Naive thymus-derived CD8-positive, alpha-beta T cell (primary cell): ENCODE measurements at places on chromosomes 11 and 22. TPM values are rescaled to one million over a fixed set of nuclear protein-coding genes. Genes with fewer than 3 reads are reported as not detected.

ANKK1 gene
- not detected for polyA plus RNA-seq

OR8H2 gene
- polyA plus RNA-seq = not detected

SHISAL1 gene
- not detected for polyA plus RNA-seq

SLC22A12 gene
- polyA plus RNA-seq = not detected

GSC2 gene
- polyA plus RNA-seq = not detected

C11orf91 gene
- polyA plus RNA-seq = not detected

DNA sequence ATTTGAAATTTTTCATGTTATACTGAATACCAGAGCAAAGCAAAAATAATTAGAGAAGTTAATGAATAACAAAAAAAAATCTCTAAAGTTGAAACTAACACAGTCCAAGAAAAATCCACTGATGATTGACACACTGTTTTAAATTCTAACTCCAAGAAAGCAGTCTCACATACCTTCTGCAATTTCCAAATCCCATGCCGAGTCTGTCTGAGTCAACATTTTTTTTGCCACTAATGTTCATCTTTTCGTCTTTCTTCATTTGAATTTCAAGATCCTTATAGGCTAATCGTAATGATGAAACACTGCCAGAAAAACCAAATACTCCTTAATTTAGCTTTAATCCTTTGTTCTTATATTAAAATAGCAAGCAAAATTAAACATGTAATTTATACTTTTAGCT lies 39.5 kb downstream of the ARFGAP3 start:
- H3K36me3 ChIP-seq = peaks cover 22% of the 10 kb centered on the region
- H3K27me3 ChIP-seq = no peaks in the 10 kb centered on the region
- peaks cover 9% of the 10 kb centered on the region for H3K4me1 ChIP-seq
- H3K27ac ChIP-seq = no peak overlapping the region
- H3K4me3 ChIP-seq = no peak overlapping the region
- DNase-seq = no peak

GRCh38 chr11:111631024-111631665 lies 28.9 kb downstream of the SIK2 start:
- no peak overlapping the region for H3K27ac ChIP-seq
- H3K4me3 ChIP-seq = no peak overlapping the region
- no peak for DNase-seq
- H3K4me1 ChIP-seq = peaks cover 14% of the 10 kb centered on the region
- peaks cover 2% of the 10 kb centered on the region for H3K36me3 ChIP-seq

GRCh38 chr22:50014053-50014501 lies 1.5 kb upstream of the IL17REL start:
- H3K4me1 ChIP-seq = peaks cover 23% of the 10 kb centered on the region
- peak overlapping the region; percentile 42 for H3K4me3 ChIP-seq
- no peak for DNase-seq
- H3K27me3 ChIP-seq = peaks cover 1% of the 10 kb centered on the region

DNA sequence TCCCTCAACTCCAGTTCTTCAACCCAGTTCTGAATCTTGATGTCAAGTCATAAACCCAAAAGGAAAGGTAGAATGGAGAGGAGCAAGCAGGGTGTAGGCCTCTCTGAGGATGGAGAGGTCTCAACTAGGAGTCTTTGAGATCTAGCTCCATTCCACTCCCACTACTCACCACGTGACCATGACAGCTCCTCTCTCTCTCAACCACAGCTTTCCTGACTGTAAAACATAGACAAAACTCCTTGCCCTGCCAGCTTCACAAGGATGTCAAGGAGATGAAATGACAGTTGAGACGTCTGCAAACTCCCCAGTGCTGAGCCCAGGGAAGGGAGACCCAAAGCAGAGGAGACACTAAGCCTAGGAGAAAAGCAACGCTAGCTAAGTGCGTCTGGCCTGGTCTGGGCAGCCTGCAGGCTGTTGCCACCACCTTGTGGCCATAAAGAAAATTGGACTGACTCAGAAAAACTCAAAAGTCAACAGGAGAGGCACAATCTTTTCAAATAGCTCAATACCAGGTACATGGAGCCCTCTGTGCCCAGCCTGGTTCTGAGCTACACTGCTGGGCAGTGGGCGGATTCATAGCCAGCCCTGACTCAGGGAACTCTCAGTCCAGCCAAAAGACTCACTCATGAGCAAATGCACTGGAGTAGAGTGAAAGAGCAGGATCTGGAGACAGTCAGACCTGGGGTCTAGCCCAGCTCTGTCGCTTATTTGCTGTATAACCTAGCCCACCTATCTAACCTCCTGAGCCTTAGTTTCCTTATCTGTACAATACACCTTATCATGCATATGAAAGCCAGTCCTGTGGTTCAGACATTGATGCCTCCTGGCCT lies 3.4 kb downstream of the CLPB start:
- H3K27me3 ChIP-seq = no peaks in the 10 kb centered on the region
- H3K27ac ChIP-seq = peak overlapping the region; percentile 41
- H3K4me1 ChIP-seq = peaks cover 40% of the 10 kb centered on the region
- DNase-seq = peak; percentile 45
- H3K4me3 ChIP-seq = no peak overlapping the region
- peaks cover 33% of the 10 kb centered on the region for H3K36me3 ChIP-seq

DNA sequence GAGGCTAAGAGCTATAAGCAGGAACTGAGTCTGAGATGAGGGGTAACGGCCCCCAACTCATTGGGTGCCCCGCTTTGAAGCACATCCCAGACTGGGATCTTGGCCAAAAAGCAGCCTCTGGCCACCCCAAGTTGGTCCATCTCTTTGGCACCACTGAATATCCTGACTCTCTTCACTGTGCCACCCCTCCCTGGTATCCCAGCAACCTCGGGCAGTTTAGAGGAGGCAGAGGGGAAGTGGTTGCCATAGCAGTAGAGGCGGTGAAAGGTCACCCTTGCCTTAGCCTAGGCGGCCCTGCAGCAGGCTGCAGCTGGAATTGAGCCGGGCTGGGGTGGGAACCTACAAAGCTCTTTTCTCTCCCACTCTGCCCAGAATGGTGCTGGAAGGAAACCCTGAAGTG lies 1.1 kb downstream of the PELI3 start:
- H3K27ac ChIP-seq = peak overlapping the region; percentile 28
- H3K4me3 ChIP-seq = peak overlapping the region; percentile 86
- no peak for DNase-seq
- peaks cover 32% of the 10 kb centered on the region for H3K4me1 ChIP-seq

- H3K4me3 ChIP-seq = no peak overlapping the region
- no peaks in the 10 kb centered on the region for H3K4me1 ChIP-seq
- no peak overlapping the region for H3K27ac ChIP-seq
- no peak for DNase-seq
These were observed 101.5 kb downstream of the ST3GAL4 start for GRCh38 chr11:126456783-126457542.

DNA sequence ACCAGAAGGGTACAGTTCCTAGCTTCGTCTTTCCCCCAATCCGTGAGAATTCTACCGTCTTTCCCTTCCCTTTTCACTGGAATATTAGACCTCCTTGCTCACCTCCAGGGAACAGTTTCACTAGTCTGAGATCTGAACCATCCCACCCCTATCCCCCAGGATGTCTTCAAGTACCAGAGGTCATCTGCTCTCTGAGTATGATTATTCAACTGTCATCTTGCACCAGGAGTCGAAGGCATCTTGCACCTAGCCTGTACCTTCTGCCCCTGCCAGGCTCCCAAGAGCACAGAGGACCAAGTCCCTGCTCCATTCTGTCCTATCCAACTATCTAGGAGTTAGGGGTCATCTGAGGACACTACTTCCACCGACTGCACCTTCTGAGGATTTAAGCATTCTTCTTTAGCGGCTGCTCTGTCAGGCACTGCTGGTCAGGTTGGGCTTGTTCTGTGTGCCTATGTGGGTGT lies 804 bp downstream of the ACER3 start:
- H3K36me3 ChIP-seq = peaks cover 7% of the 10 kb centered on the region
- peaks cover 12% of the 10 kb centered on the region for H3K4me1 ChIP-seq
- H3K4me3 ChIP-seq = peak overlapping the region; percentile 86
- H3K27me3 ChIP-seq = no peaks in the 10 kb centered on the region
- H3K27ac ChIP-seq = peak overlapping the region; percentile 80
- DNase-seq = no peak

DNA sequence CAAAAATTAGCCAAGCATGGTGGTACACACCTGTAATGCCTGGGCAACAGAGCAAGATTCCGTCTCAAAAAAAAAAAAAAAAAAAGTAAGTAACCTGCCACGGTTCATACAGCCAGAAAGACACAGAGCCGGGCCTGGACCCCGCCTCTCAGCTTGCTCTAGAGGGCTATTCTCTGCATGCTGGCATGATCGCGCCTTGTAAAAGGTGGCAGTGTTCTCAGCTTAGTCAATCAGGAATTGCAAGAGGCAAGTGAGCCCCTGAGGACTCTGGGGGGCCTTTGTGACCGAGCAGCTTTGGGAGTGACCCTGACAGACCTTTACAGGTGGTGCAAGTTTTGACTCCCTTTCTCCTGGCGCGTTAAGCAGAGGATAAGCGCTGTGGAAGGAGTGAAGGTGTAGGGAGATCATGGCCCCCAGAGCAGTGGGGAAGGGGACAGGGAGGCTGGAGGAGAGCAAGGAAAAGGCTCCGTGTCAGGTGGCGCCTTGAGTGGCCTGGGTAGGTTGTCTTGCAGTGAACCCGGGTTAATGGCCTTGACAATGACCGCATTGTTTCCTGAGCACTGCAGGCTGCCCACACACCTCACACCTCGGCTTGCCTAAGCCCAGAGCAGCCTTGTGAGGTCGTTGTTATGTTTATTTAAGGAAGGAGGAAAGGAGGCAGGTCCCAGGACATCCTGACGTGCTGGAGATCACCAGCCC lies 48.9 kb downstream of the CDPF1 start:
- H3K27me3 ChIP-seq = no peaks in the 10 kb centered on the region
- no peak overlapping the region for H3K27ac ChIP-seq
- H3K4me3 ChIP-seq = no peak overlapping the region

DNA sequence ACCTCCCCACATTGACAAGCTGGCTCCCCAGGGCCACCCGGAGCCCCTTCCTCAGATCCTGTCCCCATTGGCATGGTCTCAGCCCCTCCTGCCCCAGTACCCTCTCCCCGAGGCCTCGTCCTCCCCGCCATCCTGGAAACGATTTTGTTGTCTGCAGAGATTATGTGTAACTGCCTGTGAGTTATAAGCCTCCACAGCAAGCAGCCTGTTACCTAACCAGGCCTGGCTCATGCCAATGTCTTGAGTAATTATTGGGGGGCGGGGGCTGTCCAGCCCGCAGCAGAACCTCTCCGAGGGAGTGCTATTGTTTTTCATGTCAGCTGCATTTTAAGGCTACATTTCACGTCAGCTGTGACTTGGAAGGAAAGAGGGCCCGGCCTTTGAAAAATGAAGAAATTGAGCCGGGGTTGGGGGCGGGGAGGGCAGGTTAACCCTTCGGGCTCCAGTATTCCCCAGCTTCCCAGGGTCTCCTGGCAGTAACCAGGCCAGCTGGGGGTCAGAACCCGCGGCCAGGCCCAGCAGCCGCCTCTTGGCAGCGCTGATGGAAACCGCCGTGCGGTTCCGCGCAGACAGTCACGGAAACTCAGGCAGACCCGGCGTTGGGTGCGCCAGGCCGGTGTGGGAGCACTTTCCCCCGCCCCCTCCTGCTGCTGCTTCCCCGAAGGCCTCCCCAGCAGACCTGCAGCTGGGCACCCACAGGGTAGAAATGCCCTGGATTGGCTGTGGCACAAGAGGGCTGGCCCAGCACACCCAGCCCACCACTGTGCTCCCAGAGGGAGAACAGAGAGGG lies 59.5 kb downstream of the CDKN1C start:
- H3K27ac ChIP-seq = no peak overlapping the region
- no peaks in the 10 kb centered on the region for H3K27me3 ChIP-seq
- peaks cover 33% of the 10 kb centered on the region for H3K36me3 ChIP-seq
- H3K4me1 ChIP-seq = peaks cover 23% of the 10 kb centered on the region
- DNase-seq = no peak
- H3K4me3 ChIP-seq = no peak overlapping the region

DNA sequence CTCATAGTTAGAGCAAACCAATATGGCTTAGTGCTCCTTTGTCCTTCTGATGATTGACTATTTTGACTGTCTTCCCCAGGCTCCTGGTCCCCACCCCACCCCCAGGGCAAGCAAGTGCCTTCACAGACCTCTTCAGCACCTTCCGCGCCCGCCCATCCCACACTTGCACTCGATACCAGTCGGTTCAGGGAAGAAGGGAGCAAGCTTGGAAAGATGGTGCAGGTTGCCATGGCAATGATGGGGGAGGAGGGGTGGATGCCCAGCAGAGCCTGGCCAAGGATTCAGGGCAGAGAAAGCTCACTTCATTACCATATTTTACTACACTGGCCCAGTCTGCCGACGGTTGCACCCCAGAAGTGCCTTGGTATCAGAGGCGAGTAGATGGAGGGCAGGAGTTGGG lies 2.2 kb downstream of the TMEM132A start:
- peaks cover 5% of the 10 kb centered on the region for H3K36me3 ChIP-seq
- peaks cover 1% of the 10 kb centered on the region for H3K27me3 ChIP-seq

- peak overlapping the region; percentile 86 for H3K27ac ChIP-seq
- no peak overlapping the region for H3K4me3 ChIP-seq
- no peaks in the 10 kb centered on the region for H3K36me3 ChIP-seq
- no peaks in the 10 kb centered on the region for H3K27me3 ChIP-seq
These were observed 5.6 kb upstream of the KIAA0930 start for GRCh38 chr22:45246060-45246985.

GRCh38 chr11:2072551-2073261 lies 66.5 kb downstream of the IGF2 start:
- no peaks in the 10 kb centered on the region for H3K4me1 ChIP-seq
- no peak overlapping the region for H3K27ac ChIP-seq
- no peak overlapping the region for H3K4me3 ChIP-seq
- no peak for DNase-seq
- no peaks in the 10 kb centered on the region for H3K36me3 ChIP-seq

GRCh38 chr11:73236854-73237253 lies 18.8 kb downstream of the P2RY2 start:
- DNase-seq = no peak
- H3K4me1 ChIP-seq = no peaks in the 10 kb centered on the region
- H3K4me3 ChIP-seq = no peak overlapping the region
- H3K27ac ChIP-seq = no peak overlapping the region
- H3K27me3 ChIP-seq = no peaks in the 10 kb centered on the region

GRCh38 chr11:122235615-122236014 lies 119.6 kb upstream of the BLID start:
- H3K4me1 ChIP-seq = no peaks in the 10 kb centered on the region
- H3K36me3 ChIP-seq = no peaks in the 10 kb centered on the region
- DNase-seq = no peak
- no peak overlapping the region for H3K27ac ChIP-seq

- H3K27ac ChIP-seq = no peak overlapping the region
- no peaks in the 10 kb centered on the region for H3K4me1 ChIP-seq
- no peaks in the 10 kb centered on the region for H3K27me3 ChIP-seq
- no peak overlapping the region for H3K4me3 ChIP-seq
- no peak for DNase-seq
These were observed 17.2 kb upstream of the CD59 start for GRCh38 chr11:33753304-33753967.

GRCh38 chr11:25449091-25449490 lies 882.8 kb upstream of the ANO3 start:
- H3K36me3 ChIP-seq = no peaks in the 10 kb centered on the region
- H3K4me3 ChIP-seq = no peak overlapping the region
- DNase-seq = no peak
- no peaks in the 10 kb centered on the region for H3K4me1 ChIP-seq
- no peaks in the 10 kb centered on the region for H3K27me3 ChIP-seq
- H3K27ac ChIP-seq = no peak overlapping the region

DNA sequence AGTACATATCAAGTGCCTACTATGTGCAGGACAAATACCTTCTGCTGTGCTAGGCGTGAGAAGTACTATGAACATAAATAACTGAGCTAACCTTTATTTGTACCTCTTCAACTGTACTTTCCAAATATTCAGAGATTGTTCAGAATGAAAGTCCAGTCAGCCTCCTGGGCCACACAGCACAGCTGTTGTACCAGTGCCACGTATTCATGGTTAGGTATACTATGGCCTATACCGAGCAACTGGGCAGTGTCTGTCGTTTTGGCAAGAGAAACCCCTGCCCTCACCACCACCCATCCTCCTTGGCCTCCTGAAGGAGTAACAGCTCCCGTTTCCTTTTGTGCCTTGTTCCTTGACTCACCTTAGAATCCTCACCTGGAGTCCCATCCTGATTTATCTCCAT lies 53.0 kb downstream of the RASSF10 start:
- no peak overlapping the region for H3K27ac ChIP-seq
- H3K4me1 ChIP-seq = no peaks in the 10 kb centered on the region
- no peak for DNase-seq
